Fibroblast of the aortic adventitia (primary cell): ENCODE measurements at places on chromosomes 7 and 10.

- no peak for DNase-seq
Observed at GRCh38 chr10:44419790-44420549, 35.1 kb upstream of the CXCL12 start.

GRCh38 chr10:110993024-110993693 is 73.8 kb downstream of the SHOC2 start:
- peak; percentile 68 for DNase-seq

DNA sequence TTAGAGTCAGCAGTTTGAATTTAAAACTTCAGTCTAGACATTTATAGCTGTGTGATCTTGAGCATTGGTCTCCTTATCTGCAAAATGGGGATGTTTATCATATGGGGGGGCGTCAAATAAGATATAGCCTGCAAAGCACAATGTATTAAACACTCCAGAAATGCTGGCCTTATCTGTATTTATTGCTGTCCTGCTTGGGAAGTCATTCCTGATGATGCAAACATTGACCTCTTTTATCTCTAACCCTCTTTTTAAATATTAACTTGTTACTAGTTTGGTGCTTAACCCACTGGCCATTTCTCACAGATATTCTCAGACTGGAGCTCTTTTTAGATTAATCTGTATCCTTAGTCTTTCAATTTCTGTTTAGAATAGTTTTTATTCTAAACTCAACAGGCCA is 13.2 kb downstream of the MRPS33 start:
- DNase-seq, result no peak

GRCh38 chr7:18020138-18020715 is 7.4 kb downstream of the PRPS1L1 start:
- peak; percentile 49 for DNase-seq

DNA sequence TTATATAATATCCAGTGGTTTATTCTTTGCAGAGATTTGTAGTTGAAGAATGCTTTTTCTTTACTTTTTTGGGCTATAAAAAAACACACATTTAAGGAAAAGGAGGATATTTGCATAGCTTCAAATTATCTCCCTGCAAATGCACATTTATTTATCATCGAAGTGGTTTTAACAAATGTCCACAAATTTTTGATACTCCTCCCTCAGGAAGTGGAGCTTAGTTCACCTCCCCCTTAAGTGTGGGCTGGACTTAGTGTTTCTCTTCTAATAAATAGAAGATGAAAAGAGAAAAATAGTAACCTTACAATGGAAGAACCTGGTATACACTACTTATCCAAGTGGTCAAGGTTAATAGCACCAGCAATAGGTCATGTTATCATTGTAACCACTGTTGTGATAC is 537.6 kb downstream of the ARL4A start:
- DNase-seq, result no peak
